ENCODE measurements at places on chromosomes 16 and 17.

DNA sequence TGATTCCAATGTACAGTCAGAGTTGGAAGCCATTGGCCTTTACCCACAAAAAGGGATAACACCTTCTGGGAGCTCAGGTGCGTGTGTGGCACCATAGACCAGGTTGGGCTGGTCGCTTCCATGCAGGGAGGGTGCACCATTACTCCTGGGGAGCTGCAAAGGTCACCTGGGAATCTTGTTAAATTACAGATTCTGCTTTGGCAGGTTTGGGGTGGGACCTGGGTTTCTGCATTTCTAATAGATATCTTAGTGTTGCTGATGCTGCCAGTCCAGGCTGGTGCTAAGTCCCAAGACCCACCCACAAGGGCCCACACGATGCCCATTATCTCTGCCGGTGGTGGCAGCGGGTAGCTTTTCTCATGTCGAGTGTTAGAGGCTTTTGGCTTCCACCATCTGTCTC is 148.3 kb upstream of the CACNG5 start:
- no peak for DNase-seq

GRCh38 chr17:81192386-81193050 is 26.5 kb upstream of the AATK start:
- no peak for DNase-seq

- DNase-seq: peak; percentile 45
These were observed 34.4 kb upstream of the MNT start for GRCh38 chr17:2435181-2435741.

- no peak for DNase-seq
These were observed 86.4 kb downstream of the N4BP1 start for GRCh38 chr16:48523415-48524204.

GRCh38 chr16:79811541-79811940 is 211.0 kb upstream of the MAF start:
- DNase-seq: no peak

DNA sequence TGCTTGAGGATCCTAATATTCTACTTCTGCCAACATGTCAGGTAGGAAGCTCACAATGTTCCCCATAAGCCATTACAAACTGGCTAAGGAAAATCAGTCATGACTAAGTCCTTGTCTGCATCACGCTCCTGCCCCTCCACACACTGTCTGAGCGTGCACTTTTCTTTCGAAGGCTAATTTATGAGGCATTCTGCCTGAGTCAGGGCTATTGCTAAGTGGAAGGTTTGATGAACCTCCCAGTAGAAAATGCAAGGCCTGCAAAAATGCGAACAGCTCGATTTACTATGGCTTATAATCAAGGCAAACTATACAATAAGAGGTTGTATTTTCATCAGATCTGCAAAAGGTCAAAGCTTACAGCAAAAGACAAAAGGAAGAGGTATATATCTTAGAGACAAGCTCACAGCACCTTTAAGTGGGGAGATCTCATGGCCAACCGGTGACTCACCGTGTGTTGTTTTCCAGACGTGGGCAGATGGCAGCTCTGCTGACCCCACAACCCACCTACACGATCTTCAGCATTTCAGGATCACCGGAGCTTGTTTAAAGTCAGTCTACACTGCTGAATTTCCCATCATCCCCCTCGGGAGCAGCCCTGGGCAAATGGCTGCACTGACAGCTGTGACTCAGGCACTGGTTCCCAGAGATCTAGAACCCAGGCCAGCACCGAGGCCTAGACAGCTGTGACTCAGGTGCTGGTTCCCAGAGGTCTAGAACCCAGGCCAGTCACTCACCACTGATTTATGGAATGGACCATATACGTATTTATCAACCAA is 26.1 kb downstream of the MEAK7 start:
- DNase-seq: no peak

GRCh38 chr17:21042458-21043295 is at the start of gene USP22:
Gene USP22, minus strand, starts transcription at chr17:21043011. Its CDS starts 176 bp downstream, at chr17:21042835.
- no peak for DNase-seq

GRCh38 chr17:7323731-7324437 is 5.3 kb downstream of the NEURL4 start:
- DNase-seq: peak; percentile 75

- DNase-seq: peak; percentile 83
These were observed 27.8 kb downstream of the CDH1 start for GRCh38 chr16:68764862-68765261.

GRCh38 chr17:6366221-6366666 is 68.7 kb downstream of the AIPL1 start:
- DNase-seq: no peak

DNA sequence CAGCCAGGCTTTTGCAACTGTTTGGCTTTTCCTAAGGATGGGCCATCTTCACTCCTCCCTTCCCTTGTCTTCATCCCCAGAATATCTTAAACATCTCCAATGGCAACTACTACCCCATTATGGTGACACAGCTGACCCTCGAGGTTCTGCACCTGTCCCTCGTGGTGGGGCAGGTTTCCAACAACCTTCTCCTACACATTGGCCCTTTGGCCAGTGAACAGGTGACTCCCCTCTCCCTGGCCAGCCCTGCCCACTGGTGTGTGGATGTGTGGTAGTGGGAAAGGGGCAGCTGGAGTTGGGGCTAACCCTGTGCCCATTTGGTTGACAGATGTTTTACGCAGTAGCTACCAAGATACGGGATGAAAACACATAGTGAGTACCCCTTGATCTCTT is 4.7 kb downstream of the TMEM106A start:
- DNase-seq: no peak

GRCh38 chr16:55657616-55658015 is 1.8 kb downstream of the SLC6A2 start:
- no peak for DNase-seq

GRCh38 chr17:29582772-29583171 is 6.7 kb downstream of the GIT1 start:
- DNase-seq: no peak

GRCh38 chr17:17053446-17054379 is 11.5 kb downstream of the MPRIP start:
- DNase-seq: no peak

GRCh38 chr17:83099086-83099555 is 19.7 kb downstream of the METRNL start:
- DNase-seq: no peak

- no peak for DNase-seq
These were observed 69.5 kb downstream of the HLF start for GRCh38 chr17:55334285-55334684.

DNA sequence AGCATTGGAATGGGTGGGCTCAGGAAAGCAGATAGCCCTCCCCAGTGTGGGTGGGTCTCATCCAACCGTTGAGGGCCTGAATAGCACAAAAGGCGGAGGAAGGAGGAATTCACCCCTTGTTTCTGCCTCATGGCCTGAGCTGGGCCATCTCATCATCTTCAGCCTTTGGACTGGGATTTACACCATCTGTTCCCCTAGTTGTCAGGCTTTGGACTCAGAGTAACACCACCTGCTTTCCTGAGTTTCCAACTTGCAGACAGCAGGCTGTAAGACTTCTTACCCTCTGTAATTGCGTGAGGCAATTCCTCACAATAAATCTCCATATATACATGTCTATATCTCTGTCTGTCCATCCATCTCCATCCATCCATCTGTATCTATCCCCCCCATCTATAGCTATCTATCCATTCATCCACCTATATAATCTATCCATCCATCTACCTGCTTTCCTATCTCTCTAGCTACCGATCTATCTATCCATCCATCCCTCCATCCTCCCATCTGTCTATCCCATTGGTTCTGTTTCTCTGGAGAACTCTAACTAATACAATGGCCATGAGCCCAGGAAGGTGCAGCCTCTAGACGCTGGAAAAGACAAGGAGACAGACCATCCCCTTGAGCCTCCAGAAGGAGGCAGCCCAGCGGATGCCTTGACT is 21.3 kb downstream of the DNAH17 start:
- DNase-seq: no peak

Data from erythroblast (primary cell).